ENCODE measurements at places on chromosomes 11 and 22. TPM values are rescaled to one million over a fixed set of nuclear protein-coding genes. Genes with fewer than 3 reads are reported as not detected.

DNA sequence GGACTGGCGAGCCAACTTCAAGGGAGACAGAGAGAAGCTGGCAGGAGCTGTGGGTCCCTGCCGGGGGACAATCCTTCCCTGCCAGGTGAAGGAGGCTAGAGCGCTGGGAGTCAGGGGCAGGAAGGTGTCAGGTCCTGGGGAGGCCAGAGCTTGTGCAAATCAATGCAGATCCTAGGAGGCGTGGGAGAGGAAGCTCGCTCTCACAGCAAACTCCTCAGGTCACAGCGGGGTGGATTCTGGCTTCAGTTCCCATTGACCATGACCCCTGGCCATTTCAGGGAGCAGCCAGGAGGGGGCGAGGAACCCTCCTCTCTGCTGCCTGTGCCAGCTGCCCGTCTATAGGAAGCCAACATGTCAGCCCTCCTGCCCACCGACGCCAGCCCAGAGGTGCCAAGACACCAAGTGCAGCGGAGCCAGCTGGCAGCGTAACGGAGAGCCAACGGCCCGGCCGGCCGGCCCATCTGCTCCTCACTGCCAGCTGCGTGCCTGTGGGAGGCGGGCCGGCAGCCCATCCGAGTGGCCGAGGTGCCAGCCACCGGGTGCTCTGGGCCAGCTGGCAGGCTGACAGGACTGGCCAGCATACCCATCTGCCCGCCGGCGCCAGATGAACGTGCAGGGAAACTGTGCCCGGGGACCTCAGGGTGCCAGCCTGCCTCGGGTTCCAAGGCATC, 374.8 kb downstream of the MIAT start:
- peaks cover 19% of the 10 kb centered on the region for H3K27me3 ChIP-seq
- H3K4me1 ChIP-seq = no peaks in the 10 kb centered on the region
- no peak for DNase-seq
- no peaks in the 10 kb centered on the region for H3K36me3 ChIP-seq

GRCh38 chr11:46363455-46364005, 16.3 kb downstream of the DGKZ start:
- no peak overlapping the region for H3K4me3 ChIP-seq
- peak overlapping the region; percentile 64 for H3K27ac ChIP-seq
- H3K4me1 ChIP-seq = peaks cover 19% of the 10 kb centered on the region
- no peaks in the 10 kb centered on the region for H3K27me3 ChIP-seq

DNA sequence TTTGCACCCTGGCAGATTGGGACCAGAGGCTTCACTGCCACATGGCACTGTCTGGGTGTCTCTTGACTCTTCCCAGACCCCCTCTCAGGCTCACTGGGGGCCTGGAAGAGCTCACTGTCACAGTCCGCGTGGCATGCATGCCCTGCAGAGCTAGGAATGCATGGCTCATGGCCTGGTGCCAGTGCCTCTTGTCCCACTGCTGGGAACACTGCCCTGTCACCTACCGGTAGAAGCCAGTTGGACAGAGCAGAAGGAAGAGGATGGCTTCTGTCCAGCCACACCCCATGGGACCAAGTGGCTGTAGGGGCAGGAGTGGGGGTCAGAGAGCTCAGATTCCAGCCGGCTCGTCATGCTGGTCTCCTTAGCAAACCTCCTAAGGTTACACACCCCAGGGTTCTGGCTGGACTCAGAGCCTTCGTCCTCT, 29.7 kb downstream of the MB start:
- no peak overlapping the region for H3K27ac ChIP-seq
- H3K4me3 ChIP-seq = no peak overlapping the region
- peaks cover 21% of the 10 kb centered on the region for H3K4me1 ChIP-seq
- no peak for DNase-seq
- H3K27me3 ChIP-seq = peaks cover 10% of the 10 kb centered on the region
- no peaks in the 10 kb centered on the region for H3K36me3 ChIP-seq

The IL17REL gene
- not detected for total RNA-seq

GRCh38 chr11:128772814-128773213, 78.9 kb downstream of the FLI1 start:
- no peak for DNase-seq
- peaks cover 10% of the 10 kb centered on the region for H3K4me1 ChIP-seq
- H3K27me3 ChIP-seq = no peaks in the 10 kb centered on the region
- H3K27ac ChIP-seq = no peak overlapping the region
- no peak overlapping the region for H3K4me3 ChIP-seq

The MAML2 gene
- total RNA-seq = 26.0 TPM

GRCh38 chr22:18088825-18089568, 11.2 kb downstream of the PEX26 start:
- no peak for DNase-seq
- H3K4me1 ChIP-seq = peaks cover 9% of the 10 kb centered on the region
- no peak overlapping the region for H3K27ac ChIP-seq
- peaks cover 15% of the 10 kb centered on the region for H3K36me3 ChIP-seq
- no peaks in the 10 kb centered on the region for H3K27me3 ChIP-seq

DNA sequence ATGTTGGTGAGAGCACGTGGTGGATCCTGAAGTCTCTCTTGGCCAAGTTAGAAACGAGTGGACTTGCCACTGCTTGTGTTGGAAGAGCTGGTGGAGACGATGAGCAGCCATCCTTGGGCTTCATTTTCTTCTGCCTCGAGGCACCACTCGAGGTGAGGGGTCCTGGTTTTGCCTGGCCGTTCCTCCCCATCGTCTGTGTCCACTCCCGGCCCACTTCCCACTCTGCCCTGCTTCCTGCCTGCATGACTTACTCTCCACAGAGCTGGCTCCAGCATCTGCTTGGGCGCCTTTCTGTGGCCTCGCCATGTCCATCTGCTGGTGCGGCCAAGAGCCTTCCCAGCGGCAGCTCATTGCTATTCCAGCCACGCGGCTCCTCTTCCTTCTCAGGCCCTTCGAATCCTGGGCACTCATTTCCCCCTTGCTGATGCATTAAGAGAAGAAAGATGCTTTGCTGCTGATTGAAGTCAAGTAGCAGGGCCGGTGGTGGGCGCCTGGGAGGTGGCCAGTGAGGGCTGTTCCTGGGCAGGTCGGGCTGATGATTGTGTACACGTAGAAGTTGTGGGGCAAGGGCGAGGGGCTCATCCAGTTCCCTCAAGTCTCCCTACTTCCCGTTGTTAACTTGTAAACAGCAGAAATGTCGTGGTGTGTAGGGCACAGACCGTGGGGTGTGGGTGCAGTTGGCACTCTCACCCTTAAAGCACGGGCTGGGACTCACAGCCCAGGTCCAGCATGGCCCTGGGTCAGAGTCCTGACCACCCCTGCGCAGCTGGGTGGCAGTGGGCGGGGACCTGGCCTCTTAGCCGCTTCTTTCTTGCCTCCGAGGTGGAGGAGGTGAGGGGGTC, 292.0 kb downstream of the TBC1D22A start:
- no peak for DNase-seq
- peaks cover 3% of the 10 kb centered on the region for H3K27me3 ChIP-seq
- no peak overlapping the region for H3K4me3 ChIP-seq
- peaks cover 12% of the 10 kb centered on the region for H3K4me1 ChIP-seq
- H3K36me3 ChIP-seq = no peaks in the 10 kb centered on the region

DNA sequence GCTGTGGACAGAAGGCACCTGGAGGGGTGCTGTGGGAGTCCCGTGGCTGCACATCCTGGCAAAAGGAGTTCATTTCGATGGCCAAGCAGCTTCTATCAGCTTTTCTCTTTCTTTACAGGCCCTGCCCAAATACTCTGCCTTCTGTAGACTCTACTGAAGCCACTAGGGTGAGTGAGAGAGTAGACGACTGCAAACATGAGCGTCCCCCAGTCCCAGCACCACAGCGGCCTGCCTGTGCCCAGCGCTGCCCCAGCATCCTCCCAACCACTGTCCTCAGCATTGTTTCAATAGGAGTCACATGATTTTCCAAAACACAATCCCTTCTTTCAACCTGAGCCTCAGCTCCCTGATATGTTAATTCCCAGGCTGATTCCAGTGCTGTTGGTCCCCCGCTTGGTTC, 110.0 kb downstream of the KIRREL3 start:
- DNase-seq = no peak
- H3K36me3 ChIP-seq = peaks cover 51% of the 10 kb centered on the region
- peaks cover 10% of the 10 kb centered on the region for H3K27me3 ChIP-seq

DNA sequence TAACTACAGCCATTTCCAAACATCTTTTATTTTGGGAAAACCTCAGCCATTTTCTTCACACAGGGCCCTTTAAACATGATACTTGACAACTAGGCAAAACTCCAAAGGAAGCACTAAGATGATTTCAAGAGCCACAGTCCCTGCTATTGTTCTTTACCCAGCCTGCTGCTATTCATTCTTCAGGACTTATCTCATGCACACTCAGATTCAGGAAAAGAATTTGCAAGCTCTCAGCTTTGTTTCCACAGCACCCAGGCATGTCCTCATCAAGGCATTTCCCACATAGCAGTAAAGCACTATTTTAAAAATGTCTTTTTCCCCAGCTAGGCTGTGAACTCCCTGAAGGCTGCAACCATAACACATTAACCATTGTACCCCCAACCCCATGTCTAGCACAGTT, 609.3 kb upstream of the CCDC90B start:
- no peak overlapping the region for H3K27ac ChIP-seq
- no peaks in the 10 kb centered on the region for H3K36me3 ChIP-seq
- H3K4me1 ChIP-seq = no peaks in the 10 kb centered on the region
- H3K4me3 ChIP-seq = no peak overlapping the region
- no peaks in the 10 kb centered on the region for H3K27me3 ChIP-seq

GRCh38 chr22:42769238-42769573, 48.5 kb upstream of the A4GALT start:
- no peaks in the 10 kb centered on the region for H3K36me3 ChIP-seq
- H3K4me1 ChIP-seq = peaks cover 10% of the 10 kb centered on the region
- DNase-seq = no peak

All from HFFc6 (cell line).